ENCODE measurements at places on chromosomes 7 and 10.

DNA sequence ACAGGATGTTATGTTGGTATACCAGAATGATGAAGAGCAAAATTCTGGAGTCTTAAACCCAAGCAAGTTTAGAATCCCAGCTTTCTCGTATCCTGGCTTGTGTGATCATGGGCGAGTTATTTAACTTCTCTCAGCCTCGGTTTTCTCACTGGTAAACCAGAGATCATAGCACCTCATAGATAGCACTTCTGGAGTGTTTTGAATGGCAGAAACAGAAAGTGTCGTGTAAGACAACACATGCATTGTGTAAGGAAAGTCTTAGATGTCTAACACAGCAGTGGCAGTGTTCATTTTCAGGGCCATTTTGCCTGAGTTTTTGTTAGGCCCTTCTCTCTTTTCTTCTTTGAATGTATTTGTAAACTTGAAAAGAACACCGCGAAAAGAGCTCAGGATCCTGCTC lies 465.1 kb downstream of the AUTS2 start:
- DNase-seq, result no peak

DNA sequence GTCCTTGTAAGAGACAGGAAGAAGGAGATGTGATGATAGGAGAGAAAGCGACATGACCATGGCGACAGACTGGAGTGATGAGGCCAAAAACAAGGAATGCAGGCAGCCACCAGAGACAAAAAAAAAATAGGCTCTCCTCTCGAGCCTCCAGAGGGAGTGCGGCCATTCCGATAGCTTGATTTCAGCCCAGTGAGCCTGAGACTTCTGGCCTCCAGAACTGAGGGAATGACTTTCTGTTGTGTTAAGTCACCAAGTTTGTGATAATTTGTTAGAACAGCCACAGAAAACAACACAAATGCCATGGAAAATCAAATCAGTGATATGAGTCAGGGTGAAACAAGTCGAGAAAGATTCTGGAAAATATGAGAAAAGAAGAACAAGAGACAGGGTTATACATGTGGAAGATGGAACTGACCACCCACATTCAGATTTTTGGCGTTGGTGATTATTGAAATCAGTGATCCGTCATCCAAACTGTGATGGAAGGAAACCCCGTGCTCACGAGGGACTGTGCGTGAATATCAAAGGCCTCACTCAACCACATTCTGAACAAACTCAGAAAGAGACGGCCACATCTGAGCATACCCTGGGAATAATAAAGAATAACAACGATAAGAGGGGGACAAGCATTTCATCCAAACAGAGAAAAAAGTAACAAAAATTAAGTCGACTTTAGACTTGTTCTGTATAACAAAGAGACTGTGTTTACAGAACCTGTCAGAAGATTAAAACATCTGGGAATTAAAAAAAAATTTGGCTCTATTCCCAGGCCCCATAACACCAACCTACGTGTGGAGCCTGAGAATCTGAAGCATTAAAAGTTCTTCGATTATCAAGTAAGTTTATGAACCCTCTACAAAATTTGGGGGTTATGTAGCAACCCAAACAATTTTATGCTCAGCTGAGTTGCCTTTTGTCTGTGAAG lies 72.1 kb downstream of the EEPD1 start:
- DNase-seq, result no peak

DNA sequence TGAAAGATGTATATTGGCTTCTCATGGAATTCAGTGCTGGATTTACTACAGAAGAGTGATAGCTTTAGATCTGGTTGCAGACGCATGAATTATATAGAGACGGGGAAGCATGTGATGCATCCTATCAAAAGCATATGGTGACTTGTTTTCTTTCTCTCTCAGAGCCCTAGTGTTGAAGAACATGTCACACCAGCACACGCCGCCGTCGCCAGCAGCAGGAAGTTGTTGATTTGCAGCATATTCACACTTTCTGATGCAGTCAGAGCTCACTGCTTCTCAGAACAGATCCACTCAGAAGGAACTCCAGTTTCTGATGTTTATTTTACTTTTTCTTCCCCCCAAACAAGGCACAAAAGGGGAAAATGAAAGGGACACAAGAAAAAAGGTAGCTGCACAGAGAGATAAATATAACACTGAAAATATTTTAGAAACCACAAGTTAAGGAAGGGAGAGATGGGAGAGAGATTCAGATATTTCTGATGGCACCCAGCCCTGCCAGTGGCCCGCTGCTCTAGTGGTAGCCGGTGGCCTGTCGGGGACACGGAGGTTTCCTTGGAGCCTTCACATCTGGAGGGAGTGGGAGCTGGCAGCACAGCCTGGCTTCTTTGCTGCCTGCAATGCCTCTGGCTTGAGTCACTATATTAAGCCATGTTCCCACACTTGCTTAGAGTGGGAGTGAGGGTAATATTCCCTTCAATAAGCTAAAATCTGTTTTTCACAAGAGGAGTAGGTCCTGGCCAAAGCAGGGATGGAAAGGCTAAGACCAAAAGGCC lies 123.2 kb downstream of the NRP1 start:
- no peak for DNase-seq

GRCh38 chr7:32177232-32177631 lies 107.0 kb upstream of the PDE1C start:
- DNase-seq, result no peak

DNA sequence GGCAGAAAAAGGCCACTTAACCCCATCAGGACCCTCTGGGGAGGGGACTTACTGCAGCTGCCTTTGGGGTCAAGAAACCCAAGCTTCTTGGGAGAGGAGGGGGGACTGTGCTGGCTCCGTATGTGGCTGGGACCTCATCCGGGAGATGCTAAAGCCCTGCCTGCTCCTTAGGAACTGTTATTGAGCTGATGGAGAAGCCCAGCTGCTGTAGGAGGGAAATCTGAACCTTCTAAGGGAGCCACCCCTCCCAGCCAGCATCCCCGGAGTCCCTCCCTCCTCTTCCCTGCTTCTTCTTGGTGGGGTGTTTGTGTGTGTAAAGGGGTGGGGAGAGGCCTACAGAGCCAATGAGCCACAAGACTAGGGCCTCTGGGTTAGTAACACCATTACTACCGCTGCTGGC lies 8.2 kb downstream of the KCNIP2 start:
- DNase-seq, result no peak

DNA sequence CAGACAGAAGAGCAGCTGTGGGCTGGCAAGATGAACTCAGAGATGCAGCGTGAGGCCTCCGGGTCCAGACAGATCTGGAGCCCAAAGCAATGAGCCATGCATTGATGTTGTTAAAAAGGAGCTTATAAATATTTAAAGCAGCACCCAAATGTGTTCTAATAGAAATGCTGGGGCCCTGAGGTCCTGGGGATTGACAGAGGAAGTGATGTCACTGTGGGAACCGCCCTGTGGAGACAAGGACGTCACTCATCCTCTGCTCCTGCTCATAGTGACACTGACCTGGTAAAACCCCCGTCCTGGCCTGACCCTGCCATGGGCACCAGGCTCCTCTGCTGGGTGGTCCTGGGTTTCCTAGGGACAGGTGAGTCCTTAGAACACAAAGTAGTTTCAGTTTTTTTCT lies 197.0 kb upstream of the PRSS58 start:
- DNase-seq, result no peak

DNA sequence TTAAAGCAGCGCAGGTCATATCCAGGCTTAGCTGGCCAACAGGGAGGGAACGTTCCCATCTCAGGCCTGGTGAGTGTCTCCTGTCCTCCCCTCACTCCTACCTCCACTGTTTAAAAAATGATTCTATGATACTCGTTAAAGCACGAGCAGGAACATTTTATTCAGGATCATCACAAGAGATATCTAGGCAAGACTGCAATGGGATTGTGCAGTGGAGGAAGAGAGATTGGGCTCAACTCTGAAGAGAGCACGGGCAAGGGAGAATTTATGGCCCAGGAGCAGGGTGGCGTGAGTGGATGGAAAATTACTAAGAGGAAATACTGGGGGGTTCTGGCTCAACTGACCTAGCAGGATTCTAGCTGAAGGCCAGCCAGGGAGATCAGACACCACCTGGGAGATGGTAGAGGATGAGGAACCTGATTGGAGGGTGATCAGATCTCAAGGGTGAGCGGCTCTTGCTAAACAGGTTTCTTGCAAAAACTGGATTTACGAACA lies 9.0 kb upstream of the HSPB1 start:
- DNase-seq, result no peak

- no peak for DNase-seq
These were observed 66.5 kb downstream of the RAB11FIP2 start for GRCh38 chr10:117980216-117980615.

DNA sequence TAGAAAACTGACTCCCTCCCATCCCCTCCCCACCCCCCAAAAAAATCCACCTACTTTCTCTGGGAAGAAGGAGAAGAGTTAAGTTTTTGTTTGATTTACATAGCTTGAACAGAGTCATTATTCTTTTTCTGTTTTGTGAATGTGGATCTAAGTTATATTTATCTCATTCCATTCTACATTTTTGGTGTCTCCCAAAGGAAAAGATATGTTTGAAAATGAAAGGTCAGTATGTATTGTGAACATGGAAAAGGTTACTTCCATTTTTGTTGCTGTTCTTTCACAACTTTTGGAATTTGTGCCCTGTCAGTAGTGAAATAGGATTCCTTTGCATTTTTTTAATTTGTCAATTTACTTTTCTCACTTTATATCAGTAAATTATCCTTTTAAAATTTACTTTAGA lies 547.9 kb downstream of the SUGCT start:
- DNase-seq, result no peak

DNA sequence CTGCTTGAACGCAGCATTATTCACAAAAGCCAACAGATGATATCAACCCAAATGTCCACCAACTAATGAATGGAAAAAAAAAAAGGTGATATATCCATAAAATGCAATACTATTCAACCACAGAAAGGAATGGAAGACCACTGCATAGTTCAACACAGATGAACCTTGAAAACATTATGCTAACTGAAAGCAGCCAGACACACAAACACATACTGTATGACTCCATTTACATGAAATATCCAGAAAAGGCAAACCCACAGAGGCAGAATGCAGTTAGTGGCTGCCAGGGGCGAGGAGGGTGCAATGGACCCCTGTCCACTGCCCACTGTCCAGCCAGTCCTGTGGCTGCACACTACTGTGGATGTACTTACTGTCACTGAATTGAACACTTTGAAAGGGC lies 36.6 kb downstream of the KIAA1549 start:
- no peak for DNase-seq

DNA sequence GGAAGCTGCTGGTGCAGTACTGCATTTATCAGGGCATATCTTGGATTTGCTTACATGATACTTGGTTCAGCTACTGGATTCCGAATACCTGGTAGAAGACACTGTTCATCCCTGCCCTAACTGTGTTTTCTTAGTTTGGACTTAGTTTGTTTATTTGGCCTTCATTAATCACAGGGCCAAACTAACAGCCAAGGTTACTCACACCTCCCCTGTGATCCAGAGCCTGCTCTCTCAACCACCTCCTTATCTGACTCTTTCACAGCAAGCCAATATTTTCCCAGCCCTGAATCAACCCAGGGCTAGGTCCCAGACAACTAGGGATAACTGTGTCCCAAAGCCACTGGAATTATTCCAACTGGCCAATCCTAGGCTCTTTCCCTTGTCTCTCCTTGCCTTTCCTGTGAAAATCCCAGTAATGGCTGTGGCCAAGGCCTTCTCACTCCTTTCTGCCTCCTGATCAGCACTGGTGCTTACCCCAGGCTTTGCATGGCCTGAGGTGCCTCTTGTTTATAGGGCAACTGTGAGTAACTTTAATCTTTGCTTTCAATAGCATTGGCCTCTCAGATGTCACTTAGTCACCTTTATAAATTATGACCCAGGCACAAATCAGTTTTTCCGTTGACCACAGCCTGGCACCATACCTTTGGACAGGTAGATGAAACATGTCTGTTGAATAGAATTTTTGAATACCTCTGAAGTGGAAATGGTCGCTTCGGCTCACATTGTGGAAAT lies 9.3 kb upstream of the JCAD start:
- no peak for DNase-seq

DNA sequence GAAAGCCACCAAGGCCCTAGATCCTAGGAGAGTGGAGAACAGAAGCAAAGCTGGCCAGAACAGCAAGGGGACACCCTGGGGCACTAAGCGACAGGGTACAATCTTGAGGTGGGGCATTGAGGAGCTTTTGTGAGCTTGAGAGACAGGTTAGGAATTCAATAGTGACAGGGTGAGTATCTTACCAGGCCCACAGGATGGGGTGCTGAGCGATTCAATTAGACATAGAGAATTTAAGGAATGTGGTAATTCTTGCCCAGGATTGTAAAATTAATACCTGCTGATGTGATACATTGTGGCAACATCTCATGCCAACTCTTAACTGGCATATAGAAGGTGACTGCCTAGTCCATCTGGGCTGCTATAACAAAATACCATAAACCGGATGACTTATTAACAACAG lies 14.0 kb downstream of the RBP3 start:
- DNase-seq, result no peak

DNA sequence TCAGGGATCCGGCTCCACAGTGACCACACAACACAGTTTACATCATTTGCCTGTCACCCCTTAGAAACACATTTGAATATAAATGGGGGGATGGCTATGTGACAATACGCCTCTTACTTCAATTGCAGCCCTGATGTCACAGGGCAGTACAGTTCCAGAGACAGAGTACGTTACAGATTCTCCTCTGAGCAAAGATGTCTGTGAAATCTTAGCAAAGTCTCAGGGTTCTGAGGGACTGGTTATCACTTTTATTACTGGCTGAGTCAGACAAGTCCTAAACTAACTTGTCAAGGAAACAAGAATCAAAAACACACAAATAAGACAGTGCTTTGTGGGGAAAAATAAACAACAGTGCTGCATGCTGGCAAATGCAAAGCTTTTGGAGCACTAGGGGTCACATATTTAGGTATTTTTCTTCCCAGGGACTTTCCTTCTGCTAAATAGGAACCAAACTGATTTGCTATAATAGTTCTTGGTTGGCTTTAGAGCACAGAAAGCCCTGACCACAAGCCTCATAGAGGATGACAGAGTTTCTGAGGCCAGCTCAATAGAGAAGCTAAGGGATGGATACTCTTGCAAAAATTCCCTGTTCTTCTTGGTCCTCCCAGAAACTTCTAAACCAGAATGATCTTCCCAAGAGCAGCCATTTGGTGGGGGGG lies 501.6 kb downstream of the GRID1 start:
- DNase-seq, result no peak

DNA sequence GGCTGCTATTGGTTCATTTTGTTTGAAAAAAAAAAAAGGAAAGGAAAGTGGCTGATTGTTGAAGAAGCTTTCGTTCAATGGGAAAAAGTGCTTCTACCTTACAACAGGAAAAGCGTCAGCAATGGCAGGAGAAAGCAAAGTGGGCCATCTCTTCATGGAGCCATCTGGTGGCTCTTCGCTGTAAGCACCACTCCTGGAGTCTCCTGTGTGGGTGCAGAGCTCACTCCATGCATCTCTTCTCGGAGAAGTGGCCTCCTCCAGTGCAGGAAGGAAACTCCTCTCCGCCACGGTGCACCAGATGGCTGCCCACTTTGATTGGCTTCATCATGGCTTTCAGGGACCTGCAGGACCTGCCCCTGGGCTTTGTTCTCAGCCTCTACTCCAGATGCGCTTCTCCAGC lies 250.9 kb downstream of the PTEN start:
- no peak for DNase-seq

- no peak for DNase-seq
These were observed 656.6 kb downstream of the INHBA start for GRCh38 chr7:41046221-41046761.

GRCh38 chr10:61810263-61810662 lies 91.2 kb upstream of the ARID5B start:
- DNase-seq, result no peak

Data from activated T-cell treated with anti-CD3 and anti-CD28 coated beads for 1 hour (primary cell).